ENCODE measurements at places on chromosomes 1 and 21.

DNA sequence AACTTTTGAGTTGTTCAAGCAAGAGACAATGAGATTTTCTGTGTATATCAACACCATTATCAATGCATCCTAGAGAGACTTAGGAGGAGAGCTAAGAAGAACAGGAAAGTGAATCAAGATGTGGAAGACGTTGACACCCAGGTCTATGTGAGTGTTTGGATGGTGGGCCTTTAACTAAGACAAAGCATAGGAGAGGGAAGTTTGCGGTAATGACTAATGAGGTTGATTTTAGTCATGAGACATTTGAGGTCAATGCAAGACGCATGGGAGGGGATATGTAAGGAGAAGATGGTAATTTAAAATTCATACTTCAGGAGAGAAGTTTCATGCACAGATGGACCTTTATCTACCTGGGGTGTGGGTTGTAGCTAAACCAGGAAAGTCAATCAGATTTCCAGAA, 269.6 kb downstream of the VAV3 start:
- no peak for DNase-seq

DNA sequence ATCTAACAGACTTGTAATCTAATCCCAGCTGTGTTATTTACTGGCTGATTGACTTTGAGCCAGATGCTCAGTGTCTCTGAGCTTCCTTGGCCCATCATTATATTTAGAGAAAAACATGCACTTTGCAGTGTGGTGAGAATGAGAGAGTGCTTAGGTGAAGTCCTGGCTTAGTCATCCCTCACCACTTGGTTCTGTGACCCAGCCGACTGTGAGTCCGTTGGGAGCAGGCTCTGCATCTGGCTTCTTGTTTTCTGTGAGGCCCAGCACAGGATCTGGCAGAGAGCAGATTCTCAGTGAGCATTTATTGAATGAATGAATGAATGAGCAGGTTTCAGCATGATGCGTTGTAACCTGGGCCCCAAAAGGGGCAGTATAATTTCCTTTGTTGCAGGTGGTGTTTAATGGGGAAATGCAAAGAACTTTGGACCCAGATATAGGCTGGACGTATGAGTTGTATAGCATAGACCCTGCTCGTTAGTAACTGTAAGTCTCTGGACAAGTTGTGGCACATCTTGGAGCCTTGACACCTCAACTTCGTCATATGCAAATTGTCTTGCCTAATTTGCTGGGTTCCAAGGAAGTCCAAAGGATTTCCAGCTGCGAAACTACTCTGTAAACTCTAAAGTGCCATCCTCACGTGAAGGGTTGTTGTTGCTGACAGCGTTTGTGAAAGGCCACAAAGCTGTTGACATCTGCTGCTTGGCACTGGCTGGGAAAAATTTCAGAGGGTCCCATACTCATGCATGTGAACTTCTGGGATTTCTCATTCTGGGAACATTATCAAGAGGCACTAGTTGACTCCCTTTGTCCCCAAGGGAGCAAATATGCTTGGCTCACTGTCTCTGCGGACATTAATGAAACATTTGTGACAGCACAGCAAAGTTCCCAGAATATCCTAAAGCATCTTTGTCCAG, 138.8 kb upstream of the USP24 start:
- no peak for DNase-seq

GRCh38 chr1:43305461-43305860, 4.7 kb downstream of the TIE1 start:
- DNase-seq: no peak

DNA sequence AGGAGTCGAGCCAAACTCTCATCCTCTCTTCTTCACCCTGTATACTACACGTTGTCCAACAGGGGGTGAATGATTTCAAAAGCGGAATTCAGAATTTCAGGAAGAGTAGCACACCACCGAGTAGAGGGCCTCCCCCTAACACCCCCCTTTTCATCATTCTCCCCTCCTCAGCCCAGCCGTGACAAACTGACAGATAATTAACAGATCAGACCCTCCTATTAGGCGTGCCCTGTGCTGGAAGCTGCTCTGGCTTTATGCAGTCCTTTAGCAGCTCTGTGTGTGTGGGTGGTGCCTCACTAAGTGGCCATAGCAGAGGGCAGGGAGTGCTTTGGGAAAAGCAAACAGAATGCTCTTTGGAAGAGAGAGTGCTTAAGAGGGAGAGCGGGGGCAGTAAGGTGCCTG, 44.3 kb downstream of the PEX14 start:
- DNase-seq: no peak

DNA sequence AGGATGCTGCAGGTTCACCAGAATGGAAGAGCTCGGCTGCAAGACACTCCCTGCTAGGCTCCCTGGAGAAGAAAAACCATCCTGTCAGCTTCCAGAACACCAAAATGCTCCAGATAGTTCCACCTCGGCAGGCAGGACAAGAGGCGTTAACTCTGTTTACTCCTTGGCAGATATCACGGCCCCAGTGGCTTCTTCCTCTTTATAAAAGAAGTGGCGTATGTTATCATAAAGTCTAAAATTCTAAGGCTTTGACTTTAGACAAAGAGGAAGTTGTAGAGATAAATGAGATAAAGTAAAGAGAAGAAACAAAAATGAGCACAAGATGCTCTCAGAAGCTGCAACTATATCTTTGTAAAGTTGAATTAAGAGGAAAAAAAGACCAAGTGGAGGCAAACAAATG, 24.3 kb upstream of the MTF1 start:
- DNase-seq: no peak

DNA sequence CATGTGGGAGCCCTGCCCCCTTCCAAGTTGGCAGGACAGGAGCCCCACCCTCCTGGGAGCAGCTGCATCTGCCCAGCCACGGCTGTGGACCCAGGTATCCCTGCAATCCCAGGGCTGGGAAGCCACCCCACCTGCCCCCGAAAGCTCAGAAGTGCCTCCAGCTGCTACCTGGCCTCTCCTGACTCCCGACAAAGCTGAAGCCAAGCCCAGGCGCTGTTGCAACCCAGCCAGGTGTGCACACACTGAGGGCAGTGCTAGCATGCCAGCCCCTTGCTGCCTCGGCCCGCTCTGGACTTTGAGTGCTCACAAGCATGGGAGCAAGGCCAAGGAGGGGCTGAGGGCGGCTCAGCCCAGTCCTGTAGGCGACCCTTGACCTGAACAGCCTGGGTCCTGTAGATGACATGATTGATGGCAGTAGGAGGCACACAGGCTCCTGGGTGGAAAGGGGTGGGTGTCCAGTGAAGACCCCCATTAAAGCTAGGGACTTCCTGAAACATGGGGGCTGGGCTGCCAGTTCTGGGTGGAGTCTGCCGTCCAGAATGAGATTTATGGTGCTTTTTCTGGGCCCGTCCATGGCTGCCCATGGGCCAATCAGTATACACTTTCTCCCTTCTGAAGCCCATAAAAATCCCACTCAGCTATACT, 2.8 kb upstream of the SSU72 start:
- DNase-seq: no peak

DNA sequence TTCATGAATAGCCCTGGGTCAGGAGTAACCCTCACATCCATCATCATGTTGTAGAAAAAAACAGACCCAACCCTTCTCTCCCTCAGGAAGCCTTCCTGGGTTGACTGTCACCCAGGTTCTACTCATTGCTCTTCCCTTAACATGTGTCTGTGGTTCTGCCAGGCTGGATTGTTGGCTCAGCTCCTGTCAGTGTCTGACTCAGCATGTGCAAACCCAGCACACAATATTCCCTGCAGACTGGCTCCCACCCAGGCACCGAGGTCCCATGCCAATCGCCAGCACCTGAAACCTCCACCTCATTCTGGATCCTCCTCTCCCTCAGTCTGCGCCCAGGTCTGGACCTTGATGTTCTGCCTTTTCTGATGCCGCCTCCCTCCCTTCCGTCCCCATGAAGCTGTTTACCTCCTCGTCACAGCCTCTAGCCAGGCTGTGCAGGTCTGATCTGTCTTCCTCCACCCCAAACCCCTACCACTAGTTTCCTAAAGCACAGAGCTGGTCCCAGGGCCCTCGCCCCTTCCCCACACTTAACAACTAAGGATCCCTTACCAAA, 4.3 kb upstream of the S100A8 start:
- no peak for DNase-seq

- DNase-seq: no peak
Observed at GRCh38 chr1:159142391-159142663, 29.1 kb upstream of the CADM3 start.

DNA sequence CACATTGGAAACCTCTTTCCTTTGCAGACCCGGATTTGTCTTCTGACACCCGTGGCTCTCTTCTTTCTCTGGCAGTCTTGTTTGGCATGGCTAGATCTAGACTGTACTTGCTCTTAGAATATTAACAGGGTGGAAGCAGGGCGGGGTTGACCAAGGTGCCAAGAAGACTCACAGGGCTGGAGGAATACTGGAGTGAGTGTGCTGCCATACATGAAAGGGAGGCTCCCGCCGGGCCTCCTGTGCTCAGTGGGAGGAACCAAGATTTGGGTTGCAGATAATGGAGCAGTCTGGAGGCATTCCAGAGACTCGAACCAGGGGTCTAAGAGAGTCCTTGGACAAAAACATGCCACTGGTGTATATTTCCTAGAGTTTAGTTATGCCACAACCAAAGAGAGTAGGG, 27.6 kb upstream of the SNX27 start:
- no peak for DNase-seq

DNA sequence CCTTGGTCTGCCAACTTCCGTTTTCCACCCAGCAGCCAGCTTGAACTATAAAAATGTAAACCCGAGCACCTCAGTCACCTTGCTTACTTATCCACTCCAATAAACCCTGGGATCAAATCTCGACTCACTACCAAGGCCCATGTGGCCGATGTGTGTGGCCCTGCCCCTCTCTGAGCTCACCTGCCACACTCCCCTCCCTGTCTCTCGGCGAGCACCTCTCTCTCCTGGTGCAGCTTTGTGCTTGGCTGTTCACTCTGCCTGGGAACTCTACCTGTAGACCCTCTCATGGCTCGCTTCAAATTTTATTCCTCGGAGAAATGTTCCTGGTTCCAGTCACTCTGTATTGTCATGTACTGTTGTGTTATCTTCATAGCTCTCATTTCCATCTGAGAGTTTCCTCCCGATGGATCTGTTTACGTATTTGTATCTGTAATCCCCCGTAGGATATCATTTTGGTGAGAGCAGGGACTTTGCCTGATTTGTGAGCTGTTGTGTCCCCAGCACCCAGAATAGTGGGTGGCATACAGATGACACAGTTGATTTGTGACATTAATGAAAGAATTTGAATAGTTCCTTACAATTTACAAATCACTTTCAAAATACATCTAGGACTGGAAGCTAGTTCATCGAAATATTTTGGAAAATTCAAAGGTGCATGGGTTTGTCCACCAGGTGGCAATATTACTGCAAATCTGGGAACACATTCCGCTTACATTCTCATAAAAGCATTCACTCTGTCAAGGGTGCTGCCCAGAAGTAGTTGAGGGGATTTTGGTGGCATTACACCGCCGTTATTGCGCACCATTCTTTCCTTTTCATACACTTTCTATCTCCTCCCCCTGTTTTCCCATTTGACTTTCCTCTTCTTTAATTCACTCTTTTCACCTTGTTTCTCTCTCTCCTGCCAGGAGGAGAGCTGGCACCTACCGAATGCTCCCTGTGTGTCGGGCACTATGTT, 95.3 kb downstream of the ABCA4 start:
- no peak for DNase-seq

GRCh38 chr1:236400061-236400603, 6.0 kb downstream of the EDARADD start:
- no peak for DNase-seq

- DNase-seq: no peak
Observed at GRCh38 chr21:28991861-28992525, 684 bp downstream of the LTN1 start.

Data from stimulated activated CD4-positive, alpha-beta T cell treated with anti-CD3 and anti-CD28 coated beads, Interleukin-1b, Interleukin-23, amount 100 ng/mL, for 1 hour (primary cell).